NCI-H2107 (cell line): ENCODE measurements at places on chromosomes 2 and 18.

GRCh38 chr2:201859949-201860348 is 53.6 kb downstream of the CDK15 start:
- no peak for DNase-seq

GRCh38 chr2:26585100-26585499 is 56.1 kb downstream of the CIB4 start:
- DNase-seq = no peak

GRCh38 chr2:190781604-190782198 is 98.9 kb upstream of the GLS start:
- peak; percentile 15 for DNase-seq

DNA sequence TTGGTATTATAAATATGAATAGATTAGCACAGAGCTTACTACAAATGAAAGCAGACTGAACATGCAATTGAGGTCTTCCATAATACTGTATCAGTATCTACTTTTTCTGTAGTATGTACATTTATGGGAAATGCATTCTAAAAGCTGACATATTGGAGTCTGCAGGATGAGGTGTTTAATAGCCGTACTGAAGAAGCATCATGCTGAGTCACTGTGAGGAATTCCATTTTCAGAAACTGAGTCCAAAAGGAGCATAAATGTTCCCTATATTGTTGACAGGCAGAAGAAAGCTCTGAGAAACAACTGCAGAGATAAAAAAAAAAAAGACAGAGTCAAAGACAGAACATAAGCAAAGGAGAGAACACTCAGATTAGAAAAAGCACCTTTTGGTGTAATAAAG is 366.7 kb upstream of the SPHKAP start:
- no peak for DNase-seq

DNA sequence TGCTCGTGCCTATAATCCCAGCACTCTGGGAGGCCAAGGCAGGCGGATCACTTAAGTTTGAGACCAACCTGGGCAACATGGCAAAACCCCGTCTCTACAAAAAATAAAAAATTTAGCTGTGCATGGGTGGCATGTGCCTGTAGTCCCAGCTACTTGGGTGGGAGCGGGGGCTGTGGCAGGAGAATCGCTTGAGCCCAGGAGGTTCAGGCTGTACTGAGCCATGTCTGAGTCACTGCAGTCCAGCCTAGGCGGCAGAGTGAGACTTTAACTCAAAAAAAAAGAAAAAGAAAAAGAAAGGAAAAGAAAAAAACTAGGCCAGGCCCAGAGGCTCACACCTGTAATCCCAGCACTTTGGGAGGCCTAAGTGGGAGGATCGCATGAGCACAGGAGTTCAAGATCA is 30.8 kb downstream of the TWSG1 start:
- no peak for DNase-seq

DNA sequence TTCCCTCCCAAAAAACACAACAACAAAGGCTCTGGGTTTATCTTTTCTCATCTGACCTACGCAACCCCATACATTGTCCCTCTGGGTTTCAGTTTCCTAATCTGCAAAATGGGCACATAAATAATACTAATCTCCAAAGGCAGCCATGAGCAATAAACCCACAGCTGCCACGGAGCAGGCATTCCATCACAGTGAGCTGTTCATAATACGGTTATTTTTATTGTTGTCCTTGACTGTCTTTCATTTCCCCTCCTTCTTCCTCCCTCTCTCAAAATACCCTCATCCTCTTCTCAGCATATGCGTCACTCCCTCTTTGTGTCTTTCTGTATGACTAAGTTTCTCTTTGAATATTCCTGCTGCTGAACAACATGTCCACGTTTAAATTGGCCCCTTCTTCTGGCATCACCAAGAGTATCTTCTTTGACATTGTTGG is 129.8 kb upstream of the CAB39 start:
- DNase-seq = no peak

DNA sequence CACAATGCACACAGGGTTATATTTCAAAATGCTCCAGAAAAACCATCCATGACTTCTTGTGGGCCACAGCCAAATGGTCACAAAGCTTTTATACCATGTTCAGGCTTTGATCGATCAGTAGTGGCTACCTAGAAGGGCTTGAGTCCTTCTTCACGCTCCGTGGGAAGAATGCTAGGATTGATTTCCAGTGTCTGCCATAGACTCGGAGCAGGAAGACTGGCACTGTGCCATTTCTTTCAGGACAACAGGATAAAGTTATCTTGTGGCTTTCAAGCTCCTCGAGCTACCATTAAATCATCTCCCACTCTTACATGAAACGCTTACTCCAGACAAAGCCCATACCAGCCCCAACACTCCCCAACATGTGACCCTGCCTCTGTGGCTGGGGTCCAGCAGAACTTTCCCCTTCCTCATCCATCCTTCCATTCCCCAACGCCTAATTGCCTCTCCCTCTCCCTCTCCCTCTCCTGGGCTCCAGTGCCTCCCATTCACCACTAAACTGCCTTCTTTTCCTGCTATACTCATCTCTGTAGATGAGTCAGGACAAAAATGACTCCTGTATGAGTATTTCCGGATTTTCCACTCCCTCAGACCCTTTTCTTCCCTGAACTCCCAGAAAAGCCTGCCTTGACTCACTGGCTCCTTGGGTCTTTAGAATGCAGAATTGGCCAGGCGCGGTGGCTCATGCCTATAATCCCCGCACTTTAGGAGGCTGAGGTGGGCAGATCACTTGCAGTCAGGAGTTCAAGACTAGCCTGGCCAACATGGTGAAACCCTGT is 40.9 kb downstream of the ADD2 start:
- DNase-seq = no peak

DNA sequence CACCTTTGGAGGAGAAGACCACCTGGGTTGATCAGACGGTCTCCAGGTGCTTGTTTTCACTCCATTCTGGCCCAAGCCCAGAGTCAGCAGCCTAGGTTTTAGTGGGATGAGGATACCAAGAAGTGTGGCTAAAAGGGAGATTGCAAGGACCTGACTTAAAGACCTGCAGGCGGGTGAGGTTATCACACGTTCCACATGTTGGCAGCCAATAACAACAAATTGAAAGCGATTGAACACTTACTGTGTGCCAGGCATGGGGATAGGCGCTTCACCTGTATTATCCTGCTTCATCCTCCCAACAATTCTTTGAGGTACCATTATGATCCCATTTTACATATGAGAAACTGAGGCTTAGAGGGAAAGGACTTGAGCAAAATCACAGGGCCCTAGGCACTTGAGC is 5.0 kb downstream of the ARL4C start:
- no peak for DNase-seq

- no peak for DNase-seq
Observed at GRCh38 chr2:74399785-74400184, 19.7 kb upstream of the DCTN1 start.

- no peak for DNase-seq
Observed at GRCh38 chr18:35811896-35812295, 160.6 kb upstream of the RMP24 start.

GRCh38 chr2:70247364-70248180 is 856 bp downstream of the TIA1 start:
- DNase-seq = peak; percentile 37

DNA sequence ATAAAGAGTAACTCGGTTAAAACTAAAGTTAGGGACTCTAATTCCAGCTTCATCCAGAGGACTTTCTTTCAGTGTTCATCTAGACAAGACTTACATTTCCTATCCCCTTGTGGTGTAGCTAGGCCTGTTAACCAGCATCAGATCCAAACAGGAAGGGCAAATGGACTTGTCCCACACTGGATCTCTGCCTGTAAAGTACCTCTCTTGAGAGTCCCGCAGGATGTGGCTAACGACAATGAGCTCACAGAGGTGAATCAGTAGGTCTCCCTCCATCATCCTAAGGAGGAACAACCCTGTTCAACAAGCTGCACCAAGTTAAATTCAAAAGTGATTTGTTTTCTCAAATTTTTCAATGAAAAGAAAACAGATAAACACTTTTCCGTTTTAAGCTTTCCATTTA is 412.3 kb upstream of the RGPD4 start:
- DNase-seq = no peak

GRCh38 chr2:144529841-144530240 is 9.9 kb upstream of the ZEB2 start:
- DNase-seq = no peak

- peak; percentile 87 for DNase-seq
Observed at GRCh38 chr18:35267161-35267651, 22.8 kb downstream of the ZSCAN30 start.

- DNase-seq = no peak
Observed at GRCh38 chr18:46338205-46338604, 234.0 kb downstream of the HAUS1 start.

DNA sequence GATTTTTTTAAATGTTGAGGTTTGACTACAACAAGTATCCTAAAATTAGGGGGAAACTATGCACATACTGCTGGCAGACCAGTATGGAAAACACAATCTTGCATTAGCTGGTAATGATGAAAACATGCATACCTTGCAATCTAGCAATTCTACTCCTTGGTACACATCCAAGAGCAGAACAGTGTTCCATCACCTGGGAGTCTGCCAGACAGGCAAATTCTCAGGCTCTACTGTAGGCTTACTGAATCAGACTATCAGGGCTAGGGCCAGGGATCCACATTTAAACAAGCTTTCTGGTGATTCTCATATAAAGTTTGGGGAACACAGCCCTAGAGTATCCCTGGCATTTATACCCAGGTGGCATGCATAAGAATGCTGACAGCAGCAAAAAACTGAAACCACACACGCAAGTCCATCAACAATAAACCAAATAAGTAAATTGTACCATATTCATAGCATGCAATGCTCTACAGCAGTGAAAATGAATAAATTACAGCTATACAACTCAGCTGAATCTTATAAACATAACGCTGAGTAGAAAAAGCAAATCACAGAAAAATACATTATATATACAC is 13.6 kb downstream of the CDH2 start:
- DNase-seq = no peak

GRCh38 chr2:233466991-233467603 is 99.5 kb downstream of the USP40 start:
- DNase-seq = no peak

GRCh38 chr18:35511833-35512232 is 14.1 kb upstream of the INO80C start:
- no peak for DNase-seq

GRCh38 chr18:78814766-78815165 is 164.9 kb upstream of the SALL3 start:
- DNase-seq = no peak

DNA sequence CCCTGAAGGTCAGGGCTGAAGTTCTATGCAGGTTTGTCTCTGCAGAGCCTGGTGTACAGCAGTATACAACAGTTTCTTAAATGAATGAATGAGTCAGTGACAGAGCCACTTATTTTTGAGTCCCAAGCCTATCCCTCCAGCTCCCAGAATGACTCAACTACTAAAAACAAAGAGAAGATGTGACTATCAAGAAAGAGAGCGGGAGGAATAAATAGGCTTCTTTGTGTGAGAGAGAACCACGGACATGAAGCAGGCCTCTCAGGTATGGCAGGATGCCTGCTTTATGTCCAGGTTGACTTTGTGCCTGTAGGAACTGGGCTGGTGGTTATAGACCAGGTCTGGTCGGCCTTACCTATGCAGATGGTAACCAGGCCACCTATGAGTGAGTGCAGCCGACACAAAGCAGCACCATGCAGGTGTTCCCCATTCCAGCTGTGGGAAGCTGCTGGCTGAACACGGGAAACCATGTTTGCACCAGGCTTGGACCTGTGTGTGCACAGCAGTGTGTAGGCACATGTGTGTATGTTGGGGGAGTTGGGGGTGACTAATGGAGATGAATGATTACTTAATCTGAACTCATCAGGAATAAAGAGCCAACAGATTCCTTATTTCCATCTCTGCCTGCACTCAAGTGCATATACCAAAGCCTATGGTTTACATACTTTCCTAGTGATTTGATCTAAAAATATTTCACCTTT is 171.0 kb downstream of the OSR1 start:
- DNase-seq = no peak

GRCh38 chr2:45714679-45715078 is 63.2 kb downstream of the PRKCE start:
- DNase-seq = no peak

- no peak for DNase-seq
Observed at GRCh38 chr2:216765761-216766262, 70.5 kb upstream of the IGFBP5 start.

- no peak for DNase-seq
Observed at GRCh38 chr2:120373424-120373823, 27.5 kb downstream of the INHBB start.

DNA sequence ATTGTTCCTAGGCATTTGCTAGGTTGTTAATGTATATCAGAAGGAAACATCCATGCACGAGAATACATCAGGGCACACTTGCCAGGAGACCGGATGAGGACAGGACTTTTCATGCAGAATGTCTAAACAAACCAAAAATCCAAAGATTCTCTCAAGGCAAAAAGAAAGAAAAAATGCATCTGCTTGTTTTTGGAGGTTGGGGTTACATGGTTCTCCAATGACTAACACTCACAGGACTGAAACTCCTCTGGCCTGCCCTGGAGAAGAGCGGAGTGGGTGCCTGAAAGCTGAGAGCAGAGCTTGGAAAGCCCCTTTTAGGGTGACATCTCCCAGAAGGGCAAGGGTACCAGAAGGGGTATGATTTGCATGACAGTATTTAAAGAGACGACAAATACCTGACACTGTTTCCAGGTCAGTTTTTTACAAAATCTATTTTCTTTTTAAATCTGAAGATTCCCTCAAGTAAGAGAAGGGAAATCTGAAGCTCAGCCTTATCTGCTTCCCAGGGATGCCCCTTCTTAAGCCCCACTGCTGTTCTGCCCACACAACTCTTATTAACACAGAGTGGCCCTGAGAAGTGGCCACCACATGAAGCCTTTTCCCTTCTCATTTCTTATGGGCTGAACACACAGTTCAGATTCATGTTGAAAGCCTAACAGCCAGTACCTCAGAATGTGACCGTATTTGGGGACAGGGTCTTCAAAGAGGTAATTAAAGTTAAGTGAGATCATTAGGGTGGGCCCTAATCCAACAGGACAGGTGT is 216.4 kb downstream of the STK39 start:
- no peak for DNase-seq

DNA sequence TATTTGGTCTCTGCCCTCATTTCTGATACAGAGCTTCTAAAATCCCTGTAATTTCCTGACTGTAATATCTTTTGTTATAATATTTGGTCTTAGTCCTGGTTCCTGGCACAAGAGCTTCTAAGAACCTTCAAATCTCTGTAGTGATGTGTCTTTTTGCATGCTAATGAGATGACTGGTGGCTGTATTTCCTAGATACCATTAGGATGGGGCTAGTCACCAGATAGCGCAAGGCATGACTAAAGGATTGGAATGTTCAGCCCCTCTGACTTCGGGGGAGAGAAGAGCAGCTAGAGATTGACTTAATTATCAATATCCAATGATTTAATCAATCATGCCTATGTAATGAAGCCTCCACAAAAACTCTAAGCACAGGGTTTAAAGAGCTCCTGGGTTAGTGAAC is 620.8 kb upstream of the ACVR2A start:
- DNase-seq = no peak

- no peak for DNase-seq
Observed at GRCh38 chr2:193566276-193566675, 1371.5 kb upstream of the TMEFF2 start.

- DNase-seq = no peak
Observed at GRCh38 chr2:177537213-177537612, 144.6 kb downstream of the AGPS start.
